NCI-H1417 (cell line): ENCODE measurements at places on chromosomes 2 and 18.

GRCh38 chr2:200509235-200509611 is 645 bp downstream of the KCTD18 start:
- no peak for DNase-seq

- DNase-seq: no peak
Measured at GRCh38 chr18:36709315-36709714, 119.5 kb downstream of the TPGS2 start.

- no peak for DNase-seq
Measured at GRCh38 chr2:223751012-223751411, 86.4 kb downstream of the AP1S3 start.

DNA sequence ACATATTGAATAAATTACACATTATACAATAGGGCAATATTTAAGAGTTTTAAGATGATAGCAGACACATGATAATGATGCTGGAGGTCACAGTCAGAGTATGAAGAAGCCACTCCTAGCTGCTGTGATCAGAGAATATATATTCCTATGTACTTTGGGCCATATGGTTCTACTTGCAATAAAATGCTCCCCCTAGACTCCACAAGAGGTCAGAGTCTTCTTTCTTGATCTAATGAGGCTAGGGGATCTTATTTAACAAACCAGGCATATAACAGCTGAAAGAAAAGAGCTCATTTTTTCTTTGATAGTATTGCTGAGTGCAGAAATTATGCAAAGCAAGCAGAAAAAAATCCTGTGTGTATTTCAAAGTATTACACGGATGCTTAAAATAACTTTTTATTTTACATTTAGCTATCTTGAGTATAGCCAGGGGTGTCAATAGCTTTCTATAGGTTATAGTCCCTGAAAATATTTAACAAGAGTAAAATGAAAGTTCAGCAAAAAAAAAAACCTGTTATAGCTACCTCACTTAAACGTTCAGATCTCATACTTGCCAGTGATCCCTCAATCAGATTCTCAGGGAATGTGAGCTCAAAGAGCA is 748.7 kb upstream of the CHAC2 start:
- DNase-seq: peak; percentile 3

DNA sequence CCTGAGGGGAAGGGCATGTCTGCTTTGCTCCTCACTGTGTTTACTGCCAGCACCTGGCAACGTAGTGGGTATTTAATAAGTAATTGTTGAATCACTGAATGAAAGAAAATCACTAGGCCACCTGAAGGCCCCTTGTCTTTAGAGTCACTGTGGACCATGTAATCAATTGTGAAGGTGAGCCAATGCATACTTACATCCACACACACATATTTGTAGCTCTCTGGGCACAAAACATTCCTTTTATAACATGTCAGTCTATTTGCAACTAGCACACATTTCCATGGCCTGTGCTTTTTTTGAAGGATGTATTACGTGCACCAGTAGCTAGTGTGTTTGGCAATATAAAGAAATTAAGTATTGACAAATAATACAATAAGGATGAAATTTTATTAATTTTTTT is 11.2 kb downstream of the ATP8B1 start:
- DNase-seq: no peak

GRCh38 chr2:45768208-45768607 is 116.7 kb downstream of the PRKCE start:
- DNase-seq: no peak

- no peak for DNase-seq
Measured at GRCh38 chr2:167732326-167732725, 515.1 kb downstream of the STK39 start.

- DNase-seq: no peak
Measured at GRCh38 chr2:204655101-204655500, 109.8 kb downstream of the PARD3B start.

DNA sequence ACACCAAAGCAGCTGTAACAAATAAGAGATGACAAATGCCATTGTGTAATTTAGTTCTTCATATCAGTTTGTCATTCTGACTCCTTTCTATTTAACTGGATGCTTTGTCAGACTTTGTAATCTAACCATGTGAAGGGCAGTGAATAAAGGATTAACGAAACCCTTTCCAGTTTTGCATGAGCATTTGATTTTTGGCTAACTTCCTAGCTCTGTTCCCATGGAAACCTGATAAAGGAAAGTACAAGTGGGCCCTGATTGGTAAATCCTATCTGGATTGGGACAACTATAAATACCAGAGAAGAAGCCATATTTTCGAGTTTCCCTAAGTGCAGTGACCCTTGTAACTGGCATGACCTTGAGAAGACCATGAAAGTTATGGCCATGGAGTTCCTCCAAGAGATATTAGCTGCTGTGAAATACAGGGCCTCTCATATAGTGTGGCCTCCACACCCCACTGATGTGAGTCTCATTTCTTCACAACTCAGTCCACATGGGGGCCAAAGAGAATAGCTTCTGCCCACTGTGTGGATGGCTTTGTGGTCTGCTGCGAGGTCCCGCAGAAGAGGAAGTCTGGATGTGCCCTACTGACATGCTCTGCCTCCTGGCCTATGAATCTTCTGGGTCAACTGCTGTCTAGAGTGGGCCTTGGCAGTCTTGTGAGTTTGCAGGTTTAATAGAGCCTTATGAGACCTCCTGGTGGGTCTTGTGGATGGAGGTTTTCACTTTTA is 38.2 kb upstream of the CYP1B1 start:
- no peak for DNase-seq

DNA sequence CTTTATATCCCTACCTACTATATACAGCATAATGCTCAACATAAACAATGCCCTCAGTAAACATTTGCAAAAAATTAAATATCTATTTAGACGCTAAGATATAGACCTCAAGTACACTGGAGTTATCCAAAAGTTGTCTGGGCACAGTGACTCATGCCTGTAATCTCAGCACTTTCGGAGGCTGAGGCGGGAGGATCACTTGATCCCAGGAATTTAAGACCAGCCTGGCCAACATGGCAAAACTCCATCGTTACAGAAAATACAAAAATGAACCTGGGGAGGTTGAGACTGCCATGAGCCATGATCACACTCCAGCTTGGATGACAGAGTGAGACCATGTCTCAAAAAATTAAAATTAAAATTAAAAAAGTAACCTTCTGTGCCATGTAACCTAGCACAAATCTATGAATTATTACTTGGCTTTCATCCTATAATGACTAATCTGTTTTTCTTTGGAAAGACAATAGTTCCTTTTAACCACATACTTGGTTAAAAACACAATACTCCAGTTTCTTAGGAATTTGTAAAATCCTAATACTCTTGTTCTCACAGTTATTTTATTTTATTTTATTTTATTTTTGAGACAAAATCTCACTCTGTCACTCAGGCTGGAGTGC is 6.7 kb upstream of the TNFAIP6 start:
- no peak for DNase-seq

GRCh38 chr2:65700004-65700651 is 267.7 kb upstream of the SPRED2 start:
- no peak for DNase-seq

DNA sequence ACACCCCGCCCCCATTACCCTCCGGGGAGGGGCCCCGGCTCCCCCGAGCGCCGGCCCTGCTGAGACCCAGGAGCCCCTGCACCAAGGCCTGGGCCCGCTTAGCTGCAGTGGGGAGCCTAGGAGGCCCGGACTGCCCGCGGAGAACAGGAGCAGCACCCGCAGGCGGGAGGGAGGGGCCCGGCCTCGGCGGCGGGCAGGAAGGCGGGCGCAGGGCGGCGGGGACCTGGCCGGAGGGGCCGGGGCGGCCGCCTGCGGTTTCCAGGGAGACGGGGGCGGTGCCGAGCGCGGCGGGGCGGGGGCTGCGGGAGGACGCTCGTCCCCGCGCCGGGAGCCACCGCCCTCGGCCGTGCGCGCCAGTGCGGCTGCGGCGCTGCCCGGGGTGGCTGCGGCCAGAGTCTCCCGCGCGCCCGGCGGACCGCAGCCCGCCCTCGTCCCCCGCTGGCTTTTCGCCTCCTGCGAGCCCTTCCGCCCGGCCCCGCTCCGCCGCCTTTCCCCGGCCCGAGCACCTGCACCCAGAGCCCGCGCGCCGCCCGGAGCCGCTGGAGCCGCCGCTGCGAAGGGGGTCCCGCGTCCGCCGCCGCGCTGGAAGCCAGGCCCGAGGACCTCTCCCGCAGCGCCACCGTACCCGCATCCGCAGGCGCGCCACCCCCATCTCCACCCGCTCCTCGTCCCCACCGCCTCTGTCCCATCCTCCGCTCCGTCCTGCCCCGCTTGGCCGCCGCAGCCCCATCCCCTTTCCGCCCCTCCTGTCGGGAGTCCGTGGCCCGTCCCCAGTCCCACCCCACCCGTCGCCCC is 17.2 kb downstream of the GPC1 start:
- DNase-seq: peak; percentile 82

GRCh38 chr18:24470805-24471204 is 10.4 kb downstream of the HRH4 start:
- DNase-seq: no peak

GRCh38 chr18:23837591-23837990 is 148.3 kb downstream of the LAMA3 start:
- no peak for DNase-seq

DNA sequence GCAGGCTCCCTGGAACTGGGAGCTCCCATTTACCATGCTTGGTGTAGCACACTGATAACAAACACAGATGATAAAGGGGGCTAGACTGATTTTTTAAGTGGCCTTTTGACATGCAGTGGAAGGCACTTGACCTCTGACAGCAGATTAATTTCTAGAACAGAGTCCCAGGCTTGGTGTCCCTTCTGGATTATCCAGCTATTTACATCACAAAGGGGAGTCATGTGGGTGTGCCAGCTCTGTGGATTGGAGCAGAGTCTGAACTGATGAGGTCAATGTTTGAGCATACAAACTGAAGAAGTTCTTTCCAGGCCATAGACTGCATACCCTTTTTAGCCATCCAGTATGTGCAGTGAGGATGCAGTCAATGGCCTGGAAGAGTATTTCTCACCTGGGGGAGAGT is 31.5 kb upstream of the SIX2 start:
- peak; percentile 46 for DNase-seq

- no peak for DNase-seq
Measured at GRCh38 chr2:53497020-53497419, 270.6 kb upstream of the CHAC2 start.

- DNase-seq: peak; percentile 94
Measured at GRCh38 chr2:84459018-84459943, at the start of gene SUCLG1. TSS of gene SUCLG1 (minus strand) at chr2:84459280. CDS start at chr2:84459269, 11 bp downstream.

DNA sequence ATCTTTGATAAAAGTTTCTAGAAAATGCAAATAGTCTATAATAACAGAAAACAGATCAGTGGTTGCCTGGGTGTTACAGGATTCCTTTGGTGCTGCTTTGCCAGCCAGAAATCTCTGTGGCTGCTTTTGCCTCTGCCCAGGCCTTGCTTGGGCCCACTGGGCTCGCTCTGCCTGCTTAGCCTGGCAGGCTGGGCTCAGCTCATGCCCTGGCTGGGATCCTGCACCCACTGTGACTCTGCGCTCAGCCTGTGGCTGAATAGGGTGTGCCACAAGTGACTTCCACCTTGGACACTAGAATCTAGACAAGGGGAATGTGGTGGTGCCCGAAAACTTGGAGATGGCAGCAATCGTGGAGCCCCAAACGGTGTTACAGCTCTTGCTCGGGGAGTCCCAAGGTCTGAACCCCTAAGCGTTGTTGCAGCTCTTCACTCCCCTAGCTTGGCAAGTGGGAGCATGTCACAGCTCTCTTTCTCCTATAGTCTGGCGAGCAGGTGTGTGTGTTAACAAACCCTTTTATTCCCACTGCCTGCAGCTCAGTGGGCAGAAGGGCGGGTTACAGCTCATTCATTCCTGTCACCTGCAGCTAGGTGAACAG is 50.9 kb downstream of the FBXO48 start:
- DNase-seq: peak; percentile 54

DNA sequence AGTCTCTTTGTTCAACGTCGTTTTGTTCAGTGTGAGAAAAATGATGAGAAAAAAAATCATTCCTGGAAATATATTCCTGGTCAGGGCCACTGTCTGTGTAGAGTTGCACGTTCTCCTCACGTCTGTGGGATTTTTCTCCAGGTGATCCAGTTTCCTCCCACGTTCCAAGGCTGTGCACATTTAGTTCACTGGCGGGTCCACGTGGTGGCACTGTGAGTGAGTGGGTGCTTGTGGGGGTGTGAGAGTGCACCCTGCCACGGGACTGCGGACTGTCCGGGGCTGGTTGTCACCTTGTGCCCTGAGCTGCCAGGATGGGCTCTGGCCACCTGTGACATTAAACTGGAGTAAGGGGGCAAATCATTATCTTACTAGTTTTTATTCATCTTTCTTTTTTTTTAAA is 30.3 kb upstream of the ACYP2 start:
- no peak for DNase-seq
